SK-MEL-5 (cell line): ENCODE measurements at places on chromosomes 12 and 14.

- no peak for DNase-seq
Measured at GRCh38 chr14:91315844-91316267, 71.4 kb upstream of the GPR68 start.

GRCh38 chr12:126469211-126469610, 1404.0 kb downstream of the AACS start:
- DNase-seq: no peak

GRCh38 chr12:53047221-53048032, 2.4 kb upstream of the TNS2 start:
- peak; percentile 53 for DNase-seq

GRCh38 chr12:77324763-77325468, 259.5 kb upstream of the E2F7 start:
- DNase-seq: peak; percentile 85

- no peak for DNase-seq
Measured at GRCh38 chr12:9347328-9348127, 139.3 kb upstream of the PZP start.

GRCh38 chr14:54814076-54814475, 88.5 kb downstream of the GCH1 start:
- DNase-seq: peak; percentile 26

GRCh38 chr12:25017336-25017735, 68.4 kb upstream of the BCAT1 start:
- DNase-seq: no peak

DNA sequence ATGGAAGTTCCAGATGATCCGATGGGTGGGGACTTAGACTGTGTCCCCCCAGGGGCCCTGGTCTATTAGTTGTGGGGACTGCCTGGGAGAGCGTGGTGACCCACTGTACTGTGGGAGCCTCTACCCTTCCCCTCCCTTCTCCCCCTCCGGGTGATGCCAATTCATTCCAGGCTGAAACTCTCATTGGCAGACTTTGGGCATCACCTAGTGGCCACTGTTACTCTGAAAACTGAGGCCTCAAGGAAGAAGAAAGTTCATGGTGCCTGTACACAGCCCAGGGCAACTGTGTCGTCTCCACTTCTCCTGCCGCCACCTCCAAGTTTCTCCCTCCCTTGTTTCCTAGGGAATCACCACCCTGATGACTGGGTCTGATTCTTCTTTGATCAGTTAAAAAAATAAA, 173.6 kb upstream of the ALG10B start:
- peak; percentile 74 for DNase-seq

- DNase-seq: peak; percentile 58
Measured at GRCh38 chr12:121124402-121125109, 8.1 kb upstream of the P2RX7 start.

DNA sequence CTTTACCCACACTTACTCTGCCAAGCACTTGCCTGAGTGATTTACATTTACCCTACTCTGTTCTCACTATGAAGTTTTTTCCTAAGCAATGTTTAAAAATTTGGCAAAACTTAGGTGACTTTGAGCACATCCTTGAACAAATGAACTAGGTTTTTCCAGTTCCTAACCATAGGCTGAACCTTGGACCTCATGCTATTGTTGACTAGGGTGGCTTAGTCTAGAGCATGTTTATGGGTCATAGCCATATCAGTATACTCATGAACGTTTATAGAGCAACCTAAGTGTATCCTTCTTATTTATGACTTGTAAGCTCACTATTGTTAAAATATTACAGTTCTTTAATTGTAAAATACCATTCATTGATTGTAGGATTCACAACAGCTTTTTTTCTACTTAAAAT, 85.0 kb upstream of the KRR1 start:
- no peak for DNase-seq

- no peak for DNase-seq
Measured at GRCh38 chr14:31027847-31028246, 1.7 kb upstream of the STRN3 start.

DNA sequence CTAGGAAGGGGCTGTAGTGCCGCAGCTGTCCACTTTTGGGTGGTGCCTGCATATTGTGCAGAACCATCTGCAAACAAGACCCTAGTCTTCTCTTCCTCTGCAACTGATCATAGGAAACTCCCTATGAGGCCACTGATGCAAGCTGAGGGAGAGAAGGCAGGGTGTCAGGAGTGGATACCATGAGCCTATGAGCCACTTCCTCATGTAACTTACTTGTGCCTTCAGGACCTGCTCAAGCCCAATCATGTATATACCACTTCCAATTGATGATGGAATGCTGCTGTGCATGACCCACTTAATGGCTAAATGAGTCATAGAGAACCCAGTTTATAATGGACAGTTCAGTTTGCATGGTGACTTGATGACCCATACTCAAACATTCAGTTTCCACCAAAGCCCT, 107.9 kb downstream of the ALG10B start:
- DNase-seq: no peak

DNA sequence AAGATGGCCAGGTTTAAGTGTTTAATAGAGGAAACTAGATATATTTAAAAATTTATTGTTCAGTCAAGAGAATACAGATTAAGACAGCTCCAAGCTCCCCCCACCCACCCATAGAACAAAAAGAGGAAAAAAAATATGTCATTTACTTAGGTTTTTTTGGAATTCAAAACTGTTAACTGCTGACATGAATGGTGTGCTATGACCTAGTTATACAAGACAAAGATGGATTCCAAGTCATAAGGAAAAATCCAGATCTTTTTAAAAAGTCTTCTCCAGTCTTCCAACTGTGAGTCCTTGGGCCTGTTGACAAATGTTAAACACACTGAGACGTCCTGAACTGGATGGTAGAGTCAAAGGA, 1.3 kb upstream of the SETD1B start:
- DNase-seq: no peak

GRCh38 chr12:70806827-70807226, 113.7 kb downstream of the PTPRR start:
- DNase-seq: no peak

DNA sequence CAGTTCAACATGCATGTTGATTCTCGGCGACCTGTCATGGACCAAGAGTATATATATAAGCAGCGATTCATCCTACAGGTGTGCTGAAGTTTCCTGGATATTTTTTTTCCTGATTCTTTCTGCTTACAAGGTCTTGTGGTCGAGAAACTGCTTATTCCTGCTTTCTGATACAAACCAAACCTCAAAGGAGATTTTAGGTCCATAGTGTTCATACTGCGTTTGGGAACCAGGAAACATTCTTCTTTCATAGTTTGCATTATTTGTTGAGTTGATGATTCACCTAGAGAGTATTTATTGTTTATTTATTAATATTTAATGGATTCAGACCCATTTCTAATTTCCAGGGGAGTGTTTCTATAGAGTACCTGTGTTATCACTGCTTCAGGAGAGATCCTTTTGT, 70.7 kb upstream of the ASPG start:
- DNase-seq: no peak

GRCh38 chr14:74962493-74962892, 7.1 kb upstream of the PGF start:
- no peak for DNase-seq

GRCh38 chr14:36700651-36701050, 39.0 kb downstream of the PAX9 start:
- DNase-seq: no peak

- no peak for DNase-seq
Measured at GRCh38 chr12:132488127-132489077, 1.5 kb upstream of the FBRSL1 start.

DNA sequence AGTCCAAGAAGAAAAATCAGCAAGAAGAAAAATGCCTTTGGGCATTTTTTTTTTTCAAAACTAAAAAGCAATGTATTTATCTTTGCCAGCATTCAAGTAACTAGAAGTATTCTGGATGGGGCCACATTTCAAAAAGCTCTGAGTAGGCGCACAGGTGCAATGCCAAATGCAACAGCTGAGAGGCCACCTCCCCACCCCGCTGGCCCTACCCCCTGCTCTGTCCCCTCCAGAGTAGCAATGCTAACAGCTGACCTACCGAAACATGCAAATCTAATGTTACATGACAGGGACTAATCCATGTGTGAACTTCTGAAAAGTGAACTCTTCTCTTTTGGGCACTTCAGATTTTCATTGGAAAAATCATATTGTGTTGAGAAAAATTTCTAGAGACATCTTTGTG, 153.7 kb upstream of the SLC38A2 start:
- DNase-seq: no peak

DNA sequence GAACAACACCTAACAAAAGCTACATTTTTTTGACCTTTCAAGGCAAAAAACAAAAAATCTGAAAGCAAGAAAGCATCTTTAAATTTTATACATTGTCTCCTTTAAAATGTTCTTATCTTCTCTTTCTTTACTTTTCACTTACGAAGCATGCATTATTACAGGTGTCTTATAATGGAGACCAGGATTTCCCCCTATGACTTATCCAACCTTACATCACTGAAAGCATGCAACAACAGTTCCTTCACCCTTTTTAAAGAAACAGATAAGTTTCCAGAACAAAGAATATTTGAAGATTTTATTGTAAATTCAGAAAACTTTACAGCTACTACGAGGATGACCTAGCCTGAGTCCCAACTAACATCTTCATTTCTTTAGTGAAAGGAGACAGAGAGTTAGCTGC, 277.2 kb downstream of the AKAP6 start:
- no peak for DNase-seq

- no peak for DNase-seq
Measured at GRCh38 chr14:99241325-99242010, 30.5 kb downstream of the BCL11B start.

- DNase-seq: peak; percentile 26
Measured at GRCh38 chr12:89350630-89351488, 1.4 kb downstream of the DUSP6 start.

DNA sequence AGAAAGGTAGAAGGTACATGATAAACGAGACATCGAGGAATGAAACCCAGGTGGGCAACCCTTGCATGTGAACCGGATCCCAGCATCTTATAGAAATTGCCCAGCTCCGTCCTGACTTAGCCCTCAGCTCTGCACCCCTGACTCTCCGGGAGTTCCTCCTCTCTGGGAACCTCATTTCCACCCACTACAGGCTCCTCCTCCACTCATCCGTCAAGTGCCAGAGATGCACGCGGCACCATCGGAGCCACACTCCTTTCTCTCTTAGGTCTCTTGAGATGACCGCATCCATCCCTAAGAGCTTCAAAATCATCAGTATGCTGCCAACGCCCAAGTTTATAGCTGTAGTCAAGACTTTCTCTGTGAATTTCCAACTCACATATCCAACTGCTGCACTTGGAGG, 84.7 kb downstream of the TTC7B start:
- no peak for DNase-seq

DNA sequence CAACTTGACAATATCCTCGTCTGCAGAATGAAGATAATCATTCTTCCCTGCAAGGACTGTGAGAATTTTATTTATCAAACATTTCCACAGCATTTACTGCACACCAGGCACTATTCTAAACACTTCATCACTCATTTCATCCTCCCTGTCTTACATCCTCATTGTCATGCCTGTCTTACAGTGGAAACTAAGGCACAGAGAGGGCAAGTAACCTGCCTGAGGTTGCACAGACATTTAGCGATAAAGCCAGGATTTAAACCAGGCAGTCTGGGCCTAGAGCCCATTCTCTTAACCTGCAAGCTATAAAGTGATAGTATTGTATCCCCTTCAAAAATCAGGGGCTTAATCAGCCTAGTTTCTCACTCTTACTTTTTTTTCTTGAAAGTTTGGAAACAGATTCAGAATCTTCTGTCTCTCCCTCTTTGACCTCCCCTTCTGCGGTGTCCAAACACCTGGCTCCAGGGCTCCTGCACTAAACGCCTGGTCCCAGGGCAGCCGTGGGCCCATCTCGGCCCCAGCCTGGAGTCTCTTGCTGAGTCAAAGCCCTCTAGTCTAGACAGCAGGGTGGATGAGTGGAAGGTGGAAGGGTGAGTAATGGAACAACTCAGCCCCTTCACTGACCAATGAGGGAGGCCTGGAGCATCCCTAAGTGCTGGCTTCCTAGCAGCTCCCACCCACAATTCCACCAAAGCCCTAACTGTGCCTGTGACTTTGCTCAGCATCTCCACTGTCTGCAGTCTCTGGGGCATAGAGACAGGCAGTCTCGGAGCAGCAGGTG, 12.5 kb downstream of the ISM2 start:
- no peak for DNase-seq

GRCh38 chr14:34075826-34076225, 125.0 kb upstream of the EGLN3 start:
- DNase-seq: peak; percentile 69

DNA sequence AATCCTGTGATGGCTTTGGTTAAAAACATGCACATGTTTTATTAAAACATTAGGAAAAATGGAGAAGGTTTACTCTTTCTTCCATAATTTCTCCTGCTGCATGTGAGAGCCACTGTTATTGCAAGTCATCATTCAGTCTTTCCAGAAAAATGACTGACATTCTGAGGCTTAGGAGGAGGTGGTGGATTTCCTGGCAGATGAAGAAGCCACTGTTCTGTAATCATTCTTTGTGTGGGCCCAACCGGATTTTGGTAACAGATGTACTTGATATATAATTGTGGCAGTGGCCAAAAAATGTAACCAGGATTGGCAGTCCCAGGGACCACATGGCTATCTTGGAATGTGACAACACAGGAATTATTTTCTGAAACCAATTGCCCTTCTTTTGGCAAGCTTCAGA, 120.2 kb downstream of the DAAM1 start:
- DNase-seq: no peak

DNA sequence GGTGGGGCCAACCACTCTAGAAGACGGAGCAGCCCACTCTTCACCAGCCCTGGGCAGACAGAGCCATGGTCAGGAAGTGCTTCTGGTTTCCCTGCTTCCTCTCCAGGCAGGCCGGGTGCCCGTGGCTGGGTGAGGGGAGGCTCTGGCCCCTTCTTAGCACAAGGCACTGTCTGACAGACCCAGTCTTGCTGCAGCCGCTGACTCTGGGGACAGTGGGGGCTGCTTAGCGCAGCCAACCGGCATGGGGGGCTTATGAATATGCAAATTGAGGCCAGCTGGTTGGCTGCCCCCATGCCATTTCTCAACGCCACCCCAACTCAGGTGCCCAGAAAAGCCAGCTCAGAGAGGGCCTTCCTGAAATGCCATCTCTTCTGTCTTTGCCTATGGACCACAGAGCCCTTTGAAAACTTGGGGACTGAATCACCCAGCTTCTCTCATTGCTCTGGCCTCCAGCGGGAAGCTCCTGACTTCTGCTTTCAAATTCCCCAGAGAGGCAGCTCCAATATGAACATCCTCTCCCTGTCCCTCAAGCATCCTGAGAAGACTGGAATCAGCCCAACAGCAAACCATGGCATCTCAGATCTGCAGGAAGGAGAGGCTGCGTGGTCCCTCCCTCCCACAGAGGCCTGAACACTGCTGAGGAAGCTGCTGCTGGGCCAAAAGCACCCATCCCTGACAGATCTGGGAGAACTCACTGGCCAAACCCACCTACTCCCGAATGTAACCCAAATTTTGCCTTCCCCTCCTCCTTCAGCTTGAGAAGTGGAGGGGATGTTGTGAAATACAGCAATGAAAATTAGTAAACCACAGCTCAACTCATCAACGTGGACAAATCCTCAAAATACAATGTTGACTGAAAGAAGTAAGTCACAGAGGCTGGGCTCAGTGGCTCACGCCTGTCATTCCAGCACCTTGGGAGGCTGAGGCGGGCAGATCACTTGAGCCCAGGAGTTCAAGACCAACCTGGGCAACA, at the start of gene PROX2:
PROX2 (minus strand) TSS at position 205 of the 973 bp plus-strand sequence. CDS start 12,311 bp downstream, outside the sequence.
- DNase-seq: no peak

- no peak for DNase-seq
Measured at GRCh38 chr12:54173066-54173726, 15.6 kb downstream of the SMUG1 start.

- no peak for DNase-seq
Measured at GRCh38 chr12:44459569-44459968, 416.5 kb downstream of the NELL2 start.

GRCh38 chr12:62916632-62917425, 18.1 kb downstream of the PPM1H start:
- no peak for DNase-seq

- DNase-seq: no peak
Measured at GRCh38 chr12:92218394-92219077, 72.9 kb upstream of the BTG1 start.
